ENCODE measurements at places on chromosomes 11 and 22. TPM values are rescaled to one million over a fixed set of nuclear protein-coding genes. Genes with fewer than 3 reads are reported as not detected.
A peak's percentile ranks its signal among the peaks of the same experiment; 100 is the strongest.

GRCh38 chr11:33451364-33451763 is 194.2 kb downstream of the HIPK3 start:
- no peak for DNase-seq

- peak; percentile 54 for DNase-seq
Observed at GRCh38 chr22:44453441-44454112, 44.5 kb downstream of the RTL6 start.

DNA sequence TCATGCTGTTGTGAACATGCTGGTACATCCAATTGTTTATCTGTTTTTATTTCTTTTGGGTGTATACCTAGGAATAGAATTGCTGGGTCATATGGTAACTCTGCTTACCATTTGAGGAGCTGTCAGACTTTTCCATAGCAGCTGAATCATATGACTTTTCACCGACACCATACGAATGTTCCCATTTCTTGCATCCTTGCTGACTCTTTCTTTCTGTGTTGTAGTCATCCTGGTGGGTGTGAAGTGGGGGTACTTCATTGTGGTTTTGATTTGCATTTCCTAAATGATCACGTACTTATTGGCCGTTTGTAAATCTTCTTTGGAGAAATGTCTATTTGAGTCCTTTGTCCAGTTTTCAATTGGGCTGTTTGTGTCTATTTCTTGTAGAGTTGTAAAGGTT is 26.5 kb downstream of the ATXN10 start:
- no peak for DNase-seq

DNA sequence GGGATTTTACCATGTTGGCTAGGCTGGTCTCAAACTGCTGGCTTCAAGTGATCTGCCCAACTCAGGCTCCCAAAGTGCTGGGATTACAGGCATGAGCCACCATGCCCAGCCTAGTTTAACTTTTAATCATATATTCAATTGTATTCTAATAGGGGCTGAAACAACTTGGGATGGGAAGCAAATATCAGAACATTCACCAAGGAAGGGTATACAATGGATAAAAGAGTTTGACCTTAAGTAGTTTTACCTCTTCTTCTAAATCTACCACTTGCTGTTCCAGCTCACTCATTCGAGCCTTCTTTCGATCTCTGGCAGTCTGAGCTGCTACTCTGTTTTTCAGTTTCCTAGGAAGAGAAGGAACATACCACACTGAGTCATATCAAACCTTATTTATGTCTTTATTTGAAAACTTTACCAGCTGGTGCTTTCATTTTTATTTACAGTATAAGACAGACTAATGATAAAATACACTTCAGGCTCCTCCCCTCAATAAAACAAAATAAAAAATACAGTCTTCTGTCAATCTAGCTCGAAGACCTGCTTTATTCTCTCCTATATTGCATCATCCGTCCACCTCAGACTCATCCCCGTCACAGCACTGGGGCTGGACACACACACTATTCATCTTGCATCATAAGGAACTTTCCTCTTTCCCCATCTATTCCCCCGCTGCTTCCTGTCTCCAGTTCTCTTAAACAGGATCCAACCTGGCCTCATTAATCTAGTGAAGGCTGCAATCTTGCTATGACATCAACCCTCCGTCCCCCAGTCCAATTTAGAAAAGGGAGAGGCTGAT is 1.4 kb downstream of the XBP1 start:
- DNase-seq, result no peak

- no peak for DNase-seq
Observed at GRCh38 chr11:126597041-126597440, 241.6 kb downstream of the ST3GAL4 start.

- no peak for DNase-seq
Observed at GRCh38 chr11:114832532-114833125, 154.3 kb downstream of the NXPE2 start.

DNA sequence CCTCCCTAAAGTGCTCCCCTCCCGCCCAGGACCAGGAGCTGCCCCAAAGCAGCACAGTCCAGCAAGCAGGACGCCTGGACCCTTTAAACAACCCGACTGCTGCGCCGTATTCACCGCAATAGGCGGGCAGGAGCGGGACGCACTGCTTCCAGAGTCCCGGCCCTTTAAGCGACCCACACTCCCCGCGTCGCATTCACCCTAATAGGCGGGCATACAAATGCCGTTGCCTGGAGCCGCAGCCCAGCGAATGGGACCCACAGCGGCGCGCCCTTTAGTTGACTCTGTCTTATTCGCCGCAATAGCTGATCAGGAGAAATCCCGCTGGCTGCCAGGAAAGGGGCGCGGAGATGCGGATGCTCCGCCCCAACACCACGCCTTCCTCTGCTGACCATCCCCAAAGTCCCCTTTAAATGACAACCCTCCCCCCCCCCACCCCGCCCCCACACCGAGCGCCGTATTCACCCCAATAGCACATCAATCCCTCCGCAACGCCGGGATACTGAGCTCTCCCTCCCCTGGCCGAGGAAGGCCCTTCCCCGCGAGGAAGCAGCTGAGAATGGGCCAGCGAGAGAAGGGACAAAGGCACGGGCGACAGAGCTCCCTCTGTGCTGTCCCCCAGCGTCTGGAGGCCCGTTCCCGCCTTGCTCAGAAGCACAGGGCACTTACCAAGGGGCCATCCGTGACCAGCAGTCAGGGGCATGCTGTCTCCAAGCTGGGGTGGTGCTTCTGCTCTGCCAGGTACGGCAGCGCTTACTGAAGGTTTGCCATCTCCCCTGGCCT is 4.7 kb downstream of the OSBPL5 start:
- peak; percentile 92 for DNase-seq

- no peak for DNase-seq
Observed at GRCh38 chr11:65424205-65425104, 1.9 kb downstream of the NEAT1 start.

DNA sequence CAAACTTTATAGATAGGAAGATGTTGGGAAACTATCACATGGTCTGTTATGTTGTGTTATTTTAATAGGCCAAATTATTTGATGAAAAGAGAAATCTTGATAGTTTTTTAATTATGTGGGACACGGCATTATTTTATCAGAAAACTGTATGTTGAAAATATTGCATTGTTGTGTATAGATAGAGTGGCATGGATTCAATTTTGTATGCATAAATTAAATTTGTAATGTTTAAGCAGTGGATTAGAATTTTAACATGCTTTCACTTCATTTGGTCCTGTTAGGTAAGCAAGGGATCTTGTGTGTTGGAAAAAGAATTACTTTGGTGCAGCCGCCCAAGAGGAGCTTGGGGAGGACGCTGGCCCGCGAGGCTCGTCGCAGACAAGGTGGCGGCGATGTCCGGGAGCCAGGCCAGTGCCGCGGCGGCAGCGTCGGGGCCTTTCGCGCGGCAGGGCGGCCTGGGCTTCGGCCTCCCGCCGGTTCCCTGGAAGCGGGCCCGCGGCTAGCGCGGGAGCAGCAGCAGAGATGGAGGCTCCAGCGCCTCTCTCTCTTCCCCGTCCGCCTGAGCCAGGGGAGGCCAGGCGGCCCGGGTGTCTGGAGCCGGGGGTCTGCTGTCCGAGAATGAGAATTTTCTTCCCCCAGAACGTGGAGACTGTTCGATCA is 82.7 kb downstream of the GGT1 start:
- no peak for DNase-seq

DNA sequence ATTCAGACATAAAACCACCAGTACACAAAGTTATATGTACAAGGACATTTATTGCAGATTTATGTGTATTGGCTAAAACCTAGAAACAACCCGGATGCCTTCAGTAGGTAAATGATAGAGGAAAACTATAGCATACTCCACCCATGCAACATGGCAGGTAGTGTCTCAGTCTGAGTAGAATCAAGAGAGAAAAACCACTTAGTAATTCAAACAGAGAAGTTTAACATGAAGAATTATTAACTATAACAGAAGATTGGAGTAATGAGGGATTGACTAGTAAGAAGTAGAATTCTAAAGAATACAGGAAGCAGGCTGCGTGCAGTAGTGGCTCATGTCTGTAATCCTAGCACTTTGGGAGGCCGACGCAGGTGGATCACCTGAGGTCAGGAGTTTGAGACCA is 16.2 kb upstream of the SPTY2D1 start:
- DNase-seq, result no peak

- no peak for DNase-seq
Observed at GRCh38 chr11:76787911-76788596, 4.9 kb downstream of the TSKU start.

GRCh38 chr11:27352781-27353180 is 10.2 kb downstream of the CCDC34 start:
- no peak for DNase-seq

DNA sequence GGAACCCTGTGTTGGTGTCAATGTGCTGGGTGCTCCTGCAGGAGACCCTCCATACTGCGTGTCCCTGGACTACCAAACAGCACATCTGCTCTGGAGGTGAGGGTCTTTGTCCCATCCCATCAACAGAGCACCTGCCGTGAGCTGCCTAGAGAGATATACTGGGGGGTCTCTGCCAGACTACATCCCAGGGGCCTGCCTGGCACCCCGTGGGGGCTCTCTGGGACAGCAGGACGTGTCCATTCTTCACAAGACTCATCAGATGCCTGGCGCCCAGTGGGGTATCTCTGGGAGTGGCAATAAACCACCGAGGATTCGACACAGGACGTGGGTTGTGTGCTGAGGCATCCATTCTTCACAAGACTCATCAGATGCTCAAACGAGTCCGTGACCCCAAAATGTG is 42.7 kb downstream of the SHANK2 start:
- no peak for DNase-seq

- DNase-seq, result no peak
Observed at GRCh38 chr11:118820412-118821357, 29.7 kb upstream of the DDX6 start.

- no peak for DNase-seq
Observed at GRCh38 chr11:19163617-19164016, 38.2 kb downstream of the CSRP3 start.

GRCh38 chr11:57390535-57390934 is at the start of gene PRG2:
TSS of gene PRG2 (minus strand) at chr11:57390650. CDS start at chr11:57389944, 706 bp downstream.
- DNase-seq, result no peak

- no peak for DNase-seq
Observed at GRCh38 chr22:26416256-26416655, 12.8 kb upstream of the ASPHD2 start.

- no peak for DNase-seq
Observed at GRCh38 chr22:44155115-44155514, 25.6 kb upstream of the PARVG start.

DNA sequence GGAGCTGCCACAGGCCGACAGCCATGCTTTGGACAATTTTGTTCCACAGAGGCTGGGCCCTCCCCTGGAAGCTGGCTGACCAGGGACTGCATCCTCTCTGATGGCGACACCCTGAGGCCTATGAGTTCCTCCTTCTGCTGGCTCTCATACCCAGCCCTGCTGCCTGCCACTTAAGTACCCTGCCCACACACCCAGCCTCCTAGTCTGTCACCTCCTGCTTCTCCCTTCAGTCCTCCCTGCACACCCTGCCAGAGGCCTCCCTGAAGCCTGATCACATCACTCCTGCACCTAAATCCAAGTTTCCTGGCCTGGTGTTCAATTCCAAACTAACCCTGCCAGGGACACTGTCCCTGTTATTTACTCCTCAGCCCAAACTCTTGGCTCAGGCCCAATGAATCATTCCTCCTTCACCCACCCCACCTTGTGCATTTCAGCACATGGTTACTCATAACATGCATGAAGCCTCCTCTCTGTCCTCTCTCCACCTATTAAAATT is 136.7 kb upstream of the NECTIN1 start:
- no peak for DNase-seq

- DNase-seq, result peak; percentile 86
Observed at GRCh38 chr11:61897387-61898246, 6.3 kb upstream of the FADS3 start.

DNA sequence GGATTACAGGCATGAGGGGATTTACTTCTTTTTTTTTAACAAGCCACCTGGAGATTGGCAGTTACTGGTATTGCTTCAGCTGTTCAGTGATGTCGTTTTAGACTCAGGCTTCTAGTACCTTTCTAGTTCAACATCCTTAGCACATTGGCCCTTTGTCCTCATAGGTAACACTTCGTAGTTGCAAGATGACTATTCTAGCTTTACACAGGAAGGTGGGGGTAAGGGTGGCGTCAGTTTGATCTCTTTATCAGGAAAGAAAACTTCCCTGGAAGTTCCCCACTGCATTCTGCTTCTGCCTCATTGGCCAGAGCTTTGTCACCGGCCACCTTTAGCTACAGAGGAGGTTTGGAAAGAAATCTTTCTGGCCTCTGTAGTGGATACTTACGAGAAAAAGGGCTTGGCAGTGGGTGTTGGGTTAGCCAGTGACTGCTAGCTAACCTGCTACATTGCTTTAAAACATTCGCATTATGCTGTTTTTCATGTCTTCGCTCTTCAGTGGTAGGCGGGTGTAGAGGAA is 40.7 kb downstream of the SFI1 start:
- no peak for DNase-seq

DNA sequence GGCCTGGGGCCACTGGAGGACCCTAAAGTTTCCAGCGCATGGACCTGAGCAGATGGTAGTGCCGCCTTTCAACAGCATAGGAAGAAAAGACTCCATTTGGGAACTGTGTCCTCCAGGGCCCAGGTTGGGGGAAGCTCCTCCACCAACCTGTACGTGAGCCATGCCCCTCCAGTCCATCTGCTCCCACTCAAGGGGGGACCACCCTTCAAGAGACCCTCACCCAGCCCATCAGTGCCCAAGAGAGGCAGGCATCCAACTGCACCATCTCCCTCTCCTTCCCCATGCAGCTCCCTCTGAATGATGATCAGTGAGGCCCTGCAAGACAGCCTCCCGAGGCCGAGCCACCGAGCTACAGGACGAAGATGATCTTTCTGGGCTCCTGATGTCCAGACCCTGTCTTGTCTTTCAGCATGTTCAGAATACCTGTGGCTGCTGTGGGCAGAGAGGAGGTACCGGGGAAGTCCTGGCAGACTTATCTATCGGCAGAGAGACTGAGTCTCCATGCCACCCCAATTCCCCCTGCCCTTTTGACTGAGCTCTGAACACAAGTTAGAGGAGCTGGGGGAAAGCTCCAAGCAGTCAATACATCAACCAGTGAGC is 25.0 kb upstream of the JAM3 start:
- no peak for DNase-seq

TMPRSS4 gene
- 169 TPM for total RNA-seq

AIFM3 gene
- total RNA-seq, result 2.6 TPM

FIBIN gene
- 0.43 TPM for total RNA-seq

RFPL1 gene
- total RNA-seq, result not detected

FGF19 gene
- total RNA-seq, result 3.5 TPM

All from type B pancreatic cell (in vitro differentiated cells).